ENCODE measurements at places on chromosomes 13 and 19.
A peak's percentile ranks its signal among the peaks of the same experiment; 100 is the strongest.

GRCh38 chr13:112229445-112229844, 146.7 kb upstream of the SPACA7 start:
- DNase-seq: no peak

DNA sequence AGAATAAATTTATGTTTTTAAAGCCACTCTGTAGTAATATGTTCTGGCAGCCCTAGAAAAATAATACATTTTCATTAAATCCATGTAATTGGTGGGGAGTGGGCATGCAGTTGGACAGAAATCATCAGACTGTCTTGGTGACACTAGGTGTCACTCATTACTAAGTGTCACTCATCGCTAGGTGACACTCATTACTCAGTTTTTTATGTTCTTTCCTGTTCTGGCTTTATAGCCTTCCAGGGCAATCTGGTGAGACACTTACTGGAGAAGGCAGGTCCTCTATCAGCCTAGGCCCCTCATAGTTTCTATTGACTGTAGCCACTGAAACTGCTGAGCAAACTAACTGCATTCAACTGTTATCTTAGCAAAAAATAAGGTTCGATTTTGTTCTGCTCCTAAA, 542.1 kb downstream of the SLITRK1 start:
- no peak for DNase-seq

GRCh38 chr19:28238270-28238820, 974.6 kb downstream of the UQCRFS1 start:
- no peak for DNase-seq

DNA sequence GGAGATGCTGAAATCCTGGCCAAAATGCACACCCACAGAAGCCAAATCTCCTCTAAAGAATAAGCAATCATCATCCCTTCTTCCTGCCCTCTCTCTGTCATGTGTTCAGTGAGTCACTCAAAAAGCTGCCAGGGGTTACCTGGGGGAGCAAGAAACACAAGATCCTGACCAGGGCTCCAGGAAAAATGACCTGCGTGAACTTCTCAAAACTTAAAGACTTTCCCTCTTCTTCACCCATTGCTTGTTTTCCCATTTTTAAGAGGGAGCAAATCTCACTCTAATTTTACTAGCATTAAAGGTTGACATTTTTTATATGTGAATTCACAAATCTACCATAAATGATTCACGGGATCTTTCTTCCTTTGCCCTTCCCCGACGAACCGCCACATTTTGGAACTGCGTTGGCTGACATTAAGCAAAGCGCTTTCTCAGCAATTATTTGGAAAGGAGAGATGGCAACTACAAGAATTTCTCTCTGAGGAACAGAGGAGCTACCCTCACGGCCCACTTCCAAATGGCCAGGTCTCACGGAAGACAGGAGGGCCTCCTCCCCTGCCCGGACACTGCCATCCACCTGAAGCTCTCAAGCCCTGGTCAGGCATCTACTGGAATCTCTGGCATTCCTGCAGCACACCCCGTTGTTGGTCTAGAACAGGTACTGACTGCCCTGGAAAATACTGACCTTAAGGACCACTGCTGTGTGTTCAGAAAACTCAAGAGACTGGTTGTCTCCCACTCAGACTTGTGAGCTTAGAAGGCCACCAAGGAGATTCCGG, 14.2 kb downstream of the TSHZ3 start:
- no peak for DNase-seq

DNA sequence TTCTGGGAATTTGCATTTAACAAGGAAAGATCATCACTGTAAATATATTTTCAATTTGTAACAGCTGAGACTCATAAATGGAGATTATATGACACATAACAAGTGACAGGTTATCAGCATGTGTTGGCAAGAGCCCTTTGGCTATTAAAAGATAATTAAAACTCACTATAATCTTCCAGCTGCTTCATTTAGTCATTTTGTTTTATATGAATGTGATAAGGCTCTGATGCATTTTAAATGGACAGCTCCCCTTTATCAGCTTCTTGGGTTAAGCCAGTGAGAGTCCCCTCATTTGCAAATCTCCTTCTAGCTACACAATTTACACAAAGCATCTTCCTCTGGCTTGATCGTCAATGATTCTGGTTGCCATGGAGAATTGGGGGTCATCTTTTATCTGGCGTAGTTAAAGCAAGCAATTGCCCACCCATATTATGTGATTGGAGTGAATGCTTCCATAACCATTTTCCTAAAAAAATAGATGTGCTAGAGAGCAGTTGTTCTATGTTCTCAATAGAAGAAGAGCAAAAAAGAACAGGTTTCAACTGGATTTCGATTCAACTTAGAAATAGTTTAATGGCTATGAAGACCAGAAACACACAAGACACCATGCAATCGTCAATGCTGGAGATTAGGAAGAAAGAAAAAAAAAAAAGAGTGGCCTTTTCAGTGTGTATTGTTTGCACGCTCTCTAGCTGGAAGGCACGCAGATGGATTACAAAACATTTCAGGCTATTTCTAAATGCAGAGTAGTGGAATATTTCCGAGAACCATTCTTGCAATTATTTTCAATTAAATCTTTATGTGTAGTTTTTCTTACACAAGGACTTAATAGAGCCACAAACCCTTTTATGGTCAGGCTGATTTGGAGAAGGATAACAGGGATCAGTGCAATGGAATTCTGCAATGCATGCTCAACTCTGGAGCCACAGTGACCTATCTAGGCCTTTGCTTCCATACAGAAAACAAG, 27.4 kb downstream of the STARD13 start:
- no peak for DNase-seq

DNA sequence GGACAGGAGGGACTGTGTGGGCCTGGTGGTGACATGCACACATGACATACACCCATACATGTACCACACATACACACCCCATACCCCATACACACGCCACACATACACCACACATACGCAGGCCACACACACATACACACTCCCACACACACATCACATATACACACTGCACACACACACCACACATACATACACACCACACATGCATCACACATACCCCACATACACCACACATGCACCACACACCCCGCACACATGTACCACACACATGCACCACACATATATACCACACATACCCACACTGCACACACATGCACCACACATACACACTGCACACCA, 76.5 kb upstream of the KCTD15 start:
- no peak for DNase-seq

DNA sequence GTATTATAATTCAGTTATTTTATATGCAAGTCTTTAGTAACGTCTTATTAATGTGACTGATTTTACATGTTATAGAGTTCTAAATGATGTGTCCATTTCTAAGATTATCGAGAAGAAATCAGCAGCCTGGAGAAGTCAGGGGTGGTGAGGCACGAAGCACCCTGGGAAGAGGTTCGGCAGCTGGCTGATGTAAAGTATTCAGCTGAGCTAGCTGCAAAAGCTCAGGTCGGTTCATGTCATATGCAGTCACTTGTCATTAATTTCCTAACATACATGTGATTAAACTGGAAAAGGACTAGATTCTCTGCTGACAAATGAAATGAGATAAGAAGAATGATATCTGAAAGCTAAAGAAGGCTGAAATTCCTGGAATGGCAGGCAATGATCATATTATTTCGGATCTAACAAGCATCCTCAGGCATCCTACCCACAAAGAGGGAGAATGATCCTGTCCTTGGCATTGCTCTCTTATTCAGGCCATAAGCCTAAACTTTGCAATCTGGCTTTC, 383.0 kb upstream of the SLITRK1 start:
- DNase-seq: no peak

DNA sequence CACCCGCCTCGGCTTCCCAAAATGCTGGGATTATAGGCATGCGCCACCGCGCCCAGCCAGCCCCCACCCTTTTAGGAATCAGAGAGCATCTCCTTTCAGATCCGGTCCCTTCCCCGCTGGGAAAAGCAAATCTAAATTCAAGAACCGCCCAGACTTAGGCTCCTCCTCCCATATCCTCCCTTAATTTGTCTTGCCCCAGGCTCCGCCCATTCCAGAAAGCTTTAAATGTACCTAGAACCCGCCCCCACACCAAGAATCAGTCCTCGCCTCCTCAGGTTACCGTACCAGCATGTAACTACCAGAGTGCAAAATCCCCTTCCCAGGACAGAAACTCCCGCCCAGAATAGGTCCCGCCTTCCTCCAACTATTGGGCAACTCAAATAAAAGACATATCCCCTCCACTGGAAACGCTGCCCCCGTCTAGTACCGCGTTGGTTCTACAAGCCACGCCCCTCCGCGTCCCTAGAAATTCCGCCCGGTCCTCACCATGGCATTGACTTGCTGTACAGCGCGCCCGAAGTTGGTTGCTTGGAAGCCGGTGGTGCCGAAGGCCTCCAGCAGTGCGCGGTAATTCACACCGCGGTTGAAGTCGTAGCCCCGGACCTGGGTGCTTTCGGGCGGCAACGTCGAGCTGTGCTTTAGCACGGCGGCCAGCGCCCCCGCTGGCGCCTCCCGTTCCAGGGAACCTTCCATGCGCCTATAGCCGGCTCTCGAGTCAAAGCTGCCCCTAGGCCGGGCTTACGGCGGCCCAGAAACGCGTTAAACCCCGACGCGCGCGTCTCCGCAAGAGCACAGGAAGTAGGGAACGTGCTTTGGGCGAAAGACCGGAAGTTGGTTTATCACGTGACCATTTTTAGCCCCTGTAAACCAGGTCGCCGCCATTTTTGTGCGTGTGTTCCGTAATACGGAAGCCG, at the start of gene DHPS:
Gene DHPS (minus strand): TSS at position 807 of the 914 bp plus-strand sequence. CDS start 114 bp downstream, at position 693.
- DNase-seq: peak; percentile 99

- no peak for DNase-seq
Measured at GRCh38 chr13:111577956-111578605, 257.6 kb downstream of the TEX29 start.

GRCh38 chr19:50478901-50479715, 2.5 kb upstream of the GARIN5A start:
- DNase-seq: no peak

GRCh38 chr13:37274569-37275497, 169.4 kb upstream of the CSNK1A1L start:
- no peak for DNase-seq

GRCh38 chr13:42494157-42494556, 79.8 kb upstream of the TNFSF11 start:
- peak; percentile 87 for DNase-seq

- no peak for DNase-seq
Measured at GRCh38 chr13:39552246-39552645, 50.7 kb downstream of the LHFPL6 start.

DNA sequence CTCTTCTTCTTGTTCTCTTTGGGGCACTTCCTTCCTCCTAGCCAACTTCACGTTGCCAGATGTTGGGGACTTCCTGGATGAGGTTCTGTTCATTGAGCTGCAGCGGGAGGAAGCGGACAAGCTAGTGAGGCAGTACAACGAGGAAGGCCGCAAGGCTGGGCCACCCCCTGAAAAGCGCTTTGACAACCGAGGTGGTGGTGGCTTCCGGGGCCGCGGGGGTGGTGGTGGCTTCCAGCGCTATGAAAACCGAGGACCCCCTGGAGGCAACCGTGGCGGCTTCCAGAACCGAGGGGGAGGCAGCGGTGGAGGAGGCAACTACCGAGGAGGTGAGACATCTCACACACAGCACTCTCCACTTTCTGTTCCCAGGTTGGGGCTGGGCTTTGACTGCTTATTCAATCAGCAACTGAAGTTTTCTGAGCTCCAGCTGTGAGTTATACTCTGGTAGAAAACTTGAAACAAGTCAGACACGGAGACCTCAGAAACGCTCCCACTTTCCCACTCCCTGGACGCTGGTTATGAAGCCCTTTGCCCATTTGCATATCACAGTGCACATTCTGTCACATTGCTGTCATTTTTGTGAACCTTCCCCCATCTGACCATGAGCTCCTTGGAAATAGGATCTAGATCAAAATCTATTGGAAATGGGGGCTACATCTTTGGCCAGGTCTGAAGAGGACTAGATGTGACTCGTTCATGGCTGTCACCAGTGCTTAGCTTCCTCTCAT, 7.2 kb upstream of the CCDC97 start:
- DNase-seq: peak; percentile 56
